ENCODE measurements at places on chromosomes 7 and 10.
A peak's percentile ranks its signal among the peaks of the same experiment; 100 is the strongest.

- DNase-seq: no peak
Observed at GRCh38 chr7:138458576-138459412, 1.3 kb upstream of the TRIM24 start.

DNA sequence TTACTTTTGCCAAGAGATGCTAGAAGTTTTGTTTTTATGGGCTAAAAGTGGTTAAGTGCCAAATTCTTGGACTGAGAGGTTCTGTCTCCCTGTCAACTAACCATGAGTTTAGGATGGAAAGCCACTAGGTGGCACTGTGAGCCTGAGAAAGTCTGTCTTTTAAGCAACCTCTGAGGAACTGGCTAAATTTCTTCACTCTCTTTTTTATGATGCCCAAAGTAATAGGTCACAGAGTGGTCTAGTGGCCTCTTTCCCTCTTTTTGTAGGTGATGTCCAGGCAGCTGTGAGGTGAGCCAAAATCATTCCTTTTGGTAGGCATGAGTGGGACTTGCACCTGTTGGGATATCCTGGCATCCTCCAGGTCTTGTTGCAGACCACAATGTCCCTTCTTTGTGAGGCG, 56.8 kb downstream of the SND1 start:
- DNase-seq: peak; percentile 68

GRCh38 chr10:8499752-8500390, 445.4 kb downstream of the GATA3 start:
- DNase-seq: no peak

GRCh38 chr10:76729841-76730487, 907.6 kb downstream of the KCNMA1 start:
- no peak for DNase-seq

DNA sequence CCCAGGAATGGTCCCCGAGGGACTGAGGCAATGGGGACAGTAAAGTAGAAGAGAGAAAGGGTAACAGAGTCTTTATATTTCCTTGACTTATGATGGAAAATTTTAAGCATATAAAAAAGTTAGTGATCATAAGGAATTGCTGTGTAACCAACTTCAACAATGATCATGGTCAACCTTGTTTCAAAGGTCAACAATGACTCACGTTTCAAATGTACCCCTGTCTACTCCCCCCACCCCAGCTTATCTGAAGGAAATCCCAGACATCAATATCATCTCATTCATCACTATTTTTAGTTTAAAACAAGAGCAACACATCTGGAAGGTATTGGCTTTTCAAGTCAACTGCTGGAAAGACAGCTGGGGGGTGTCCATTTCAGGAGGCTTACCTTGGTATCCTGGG, 92.9 kb downstream of the SMURF1 start:
- no peak for DNase-seq

- no peak for DNase-seq
Observed at GRCh38 chr10:101292194-101293006, 61.6 kb upstream of the BTRC start.

DNA sequence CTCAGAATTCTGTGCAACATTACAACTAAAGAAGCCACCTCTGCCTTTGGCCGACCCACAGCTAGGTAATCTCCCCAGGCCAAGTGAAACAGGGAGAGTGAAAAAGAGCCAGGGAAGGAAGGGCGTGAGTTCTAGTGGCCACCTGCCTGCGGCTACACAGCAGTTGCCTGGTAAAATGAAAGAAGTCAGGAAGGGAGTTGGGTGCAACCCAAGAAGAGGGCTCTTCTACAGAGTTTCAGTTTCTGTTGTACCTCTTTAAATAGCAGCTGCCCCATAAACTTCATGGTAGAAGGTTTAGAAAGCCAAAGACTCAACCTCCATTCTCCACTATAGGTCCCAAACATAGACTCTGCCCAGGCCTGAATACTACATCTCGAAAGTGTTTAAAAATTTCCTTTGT, 76.2 kb upstream of the TMEM168 start:
- DNase-seq: no peak

Measured in T-helper 2 cell (primary cell).